Cardiac fibroblast (primary cell): ENCODE measurements at places on chromosomes 3 and 15.
A peak's percentile ranks its signal among the peaks of the same experiment; 100 is the strongest.

DNA sequence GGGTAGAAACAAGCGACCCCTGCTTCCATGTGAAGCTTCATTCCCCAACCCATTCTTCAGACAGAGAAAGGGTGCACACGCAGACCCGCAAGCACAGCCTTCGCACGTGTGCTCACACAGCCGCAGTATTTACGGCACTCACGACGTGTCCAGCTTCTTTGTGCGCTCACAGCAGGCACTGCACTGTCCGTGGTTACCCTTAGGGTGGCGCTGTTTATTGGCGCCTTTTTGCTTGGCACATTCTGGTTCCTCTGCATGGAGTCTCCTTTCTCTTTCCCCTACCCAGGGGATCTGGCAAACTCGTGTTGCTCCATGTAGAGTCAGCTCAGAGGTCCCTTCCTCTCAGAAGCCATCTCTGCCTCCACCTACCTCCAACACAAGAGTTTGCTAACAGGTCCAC lies 115.1 kb downstream of the SLCO3A1 start:
- DNase-seq: no peak

- peak; percentile 22 for DNase-seq
These were observed 22.2 kb downstream of the MRPS25 start for GRCh38 chr3:15042936-15043335.

DNA sequence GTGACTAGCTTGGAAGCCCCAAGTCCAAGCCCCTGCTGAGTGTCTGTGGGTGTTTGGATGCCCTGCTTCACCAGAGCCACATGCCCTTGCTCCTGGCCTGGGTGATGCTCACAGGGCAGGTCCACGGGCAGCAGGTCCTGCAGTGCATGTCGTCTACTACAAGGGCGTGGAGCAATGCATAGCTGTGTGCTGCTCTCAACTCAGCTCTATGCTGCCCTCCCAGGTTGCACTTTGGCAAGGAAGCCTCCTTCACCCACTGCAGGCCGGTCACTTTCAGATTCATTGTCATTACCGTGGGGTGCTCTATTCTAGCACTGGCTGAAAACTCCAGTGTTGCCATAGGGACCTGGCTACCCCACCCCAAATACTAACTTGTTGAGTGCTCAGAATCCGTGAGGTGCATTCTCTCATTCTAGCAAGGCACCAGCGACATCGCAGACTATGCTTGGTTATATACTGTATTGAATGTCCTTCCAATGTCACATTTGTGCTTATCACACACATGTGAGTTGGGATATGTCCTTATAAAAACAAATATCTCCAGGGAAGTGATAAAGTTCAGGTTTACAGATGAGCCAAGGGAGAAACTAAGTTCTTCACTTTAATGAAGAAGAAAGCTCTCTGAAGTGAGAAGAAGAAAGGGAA lies 51.8 kb downstream of the GRAMD1C start:
- no peak for DNase-seq

DNA sequence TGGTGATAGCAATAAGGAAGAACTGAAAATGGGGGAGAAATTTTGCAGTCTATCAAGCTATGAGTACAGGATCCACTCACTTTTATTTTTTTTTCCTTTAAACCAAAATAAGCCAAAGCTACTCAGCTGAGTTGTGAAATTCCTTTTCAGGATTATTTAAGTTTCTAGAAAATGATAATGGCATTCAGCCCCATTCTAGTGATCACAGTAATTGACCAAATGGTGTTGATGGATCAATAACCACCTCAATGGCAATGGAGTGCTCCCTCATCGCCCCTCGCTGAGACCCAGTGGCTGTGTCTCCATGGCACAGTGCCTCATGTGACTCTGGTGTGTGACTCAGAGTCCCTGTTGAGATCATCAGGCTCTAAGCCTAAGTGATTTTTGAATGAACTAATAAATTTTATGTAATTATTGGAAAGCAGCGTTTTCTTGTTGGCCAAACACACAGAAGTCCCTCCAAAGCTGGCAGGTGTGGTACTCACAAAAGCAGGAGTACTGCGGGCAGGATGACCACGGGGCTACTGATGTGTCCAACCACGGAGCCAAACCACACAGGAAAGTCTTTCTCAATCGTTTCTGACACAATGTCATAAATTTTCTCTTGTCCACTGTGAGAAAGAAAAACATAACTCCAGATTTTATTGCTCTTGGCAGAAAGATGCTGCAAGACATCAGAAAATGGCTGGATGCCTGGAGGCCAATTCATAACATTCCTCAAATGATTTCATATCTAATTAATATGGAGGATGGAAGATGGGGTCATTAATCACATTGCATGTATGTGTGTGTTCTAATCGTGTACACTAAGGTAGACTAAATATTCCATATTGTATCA lies 14.4 kb upstream of the STARD5 start:
- peak; percentile 97 for DNase-seq
